Stimulated activated CD8-positive, alpha-beta memory T cell treated with anti-CD3 and anti-CD28 coated beads, Interleukin-4, amount 100 ng/mL, for 4 hours (primary cell): ENCODE measurements at places on chromosomes 16 and 17.

GRCh38 chr16:88477631-88478519 is 24.8 kb downstream of the ZFPM1 start:
- DNase-seq, result no peak

GRCh38 chr17:65727246-65727645 is 165.8 kb upstream of the AXIN2 start:
- DNase-seq, result no peak

- DNase-seq, result no peak
Measured at GRCh38 chr16:70483426-70483825, 29.0 kb downstream of the FCSK start.

DNA sequence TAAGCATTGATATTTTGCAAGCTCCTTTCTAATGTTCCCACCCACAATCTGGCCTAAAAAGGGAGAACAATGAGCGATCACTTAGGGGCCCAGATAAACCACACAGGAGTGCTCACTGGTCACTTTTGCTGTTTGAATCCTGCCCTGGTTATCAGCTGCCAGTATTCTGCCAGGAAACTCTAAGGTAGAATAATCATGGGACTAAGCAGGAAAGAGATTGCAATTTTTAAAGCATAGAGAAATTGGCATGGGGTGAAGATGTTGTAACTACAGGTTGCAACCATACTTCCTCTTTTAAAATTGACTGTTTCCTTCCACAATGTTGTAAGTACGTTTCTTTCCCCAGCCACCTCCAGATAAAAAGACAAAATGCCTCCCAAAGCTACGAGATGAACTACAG is 251.2 kb upstream of the CDH11 start:
- DNase-seq, result no peak

DNA sequence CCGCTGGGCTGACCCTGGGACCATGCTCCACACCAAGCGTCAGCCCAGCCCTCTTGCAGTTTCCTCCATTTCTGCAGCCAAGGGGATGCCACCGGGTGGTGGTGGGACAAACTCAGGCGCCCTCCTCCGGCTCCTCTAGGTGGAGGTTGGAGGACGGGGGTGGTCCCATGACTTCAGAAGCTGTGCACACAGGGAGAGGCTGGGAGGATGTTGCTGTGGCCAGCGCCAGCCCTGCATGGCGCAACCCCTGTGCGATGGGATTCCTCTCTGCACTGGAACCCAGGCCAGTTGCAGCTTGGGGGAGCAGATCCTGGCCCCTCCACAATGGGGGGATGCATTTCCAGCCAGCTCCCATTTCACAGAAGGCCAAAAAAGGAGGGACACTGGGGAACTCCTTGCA is 246.5 kb downstream of the C16orf95 start:
- no peak for DNase-seq

DNA sequence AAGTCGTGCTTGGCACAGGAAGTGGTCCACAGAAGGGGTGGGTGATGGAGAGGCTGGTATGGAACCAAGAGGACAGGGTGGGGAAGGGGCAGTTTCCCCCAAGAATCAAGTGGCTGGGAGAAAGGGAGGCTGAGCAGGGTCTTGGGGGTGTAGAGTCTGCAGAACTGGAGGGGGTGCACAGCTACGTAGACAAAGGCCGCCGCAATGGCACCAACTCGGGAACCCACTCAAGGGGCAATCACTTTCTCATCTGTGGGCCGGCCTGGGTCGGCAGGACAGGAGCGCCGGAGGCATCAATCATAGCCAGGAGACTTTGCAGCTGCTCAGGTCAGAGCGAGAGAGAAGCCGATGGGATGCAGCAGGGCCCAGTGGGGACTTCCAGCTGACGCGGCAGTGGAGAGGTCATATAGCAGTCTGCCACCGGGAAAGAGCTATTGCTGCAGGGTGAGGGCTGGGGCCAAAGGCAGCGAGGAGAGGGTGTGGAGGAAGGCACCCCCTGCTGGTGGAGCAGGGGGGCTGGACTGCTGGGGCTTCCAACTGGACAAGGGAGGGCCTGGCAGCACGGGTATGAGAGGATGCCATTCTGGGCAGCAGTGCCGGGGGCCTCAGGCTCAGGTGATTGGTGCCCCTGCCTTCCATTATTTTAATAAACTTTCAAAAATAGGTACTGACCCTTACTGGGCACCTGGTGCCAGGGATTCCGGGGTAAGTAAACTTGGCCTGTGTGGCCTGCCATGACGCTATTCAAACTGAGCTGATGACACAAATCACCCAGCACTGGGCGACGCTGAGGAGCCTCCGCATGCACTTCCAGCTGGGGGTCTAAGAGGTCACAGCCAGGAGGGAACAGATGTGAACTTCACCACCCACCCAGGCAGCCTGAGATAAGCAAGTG is 52.5 kb upstream of the MTSS2 start:
- no peak for DNase-seq

GRCh38 chr16:16096121-16096857 is 127.0 kb downstream of the ABCC6 start:
- DNase-seq, result no peak

- no peak for DNase-seq
Measured at GRCh38 chr17:1385861-1386260, 14.2 kb downstream of the YWHAE start.
